C1 segment of cervical spinal cord (tissue), 14 donors: ENCODE measurements at places on chromosomes 2 and 18.
A peak's percentile ranks its signal among the peaks of the same experiment; 100 is the strongest.

GRCh38 chr2:167940346-167940725 is 307.1 kb downstream of the STK39 start:
- no peak for DNase-seq

DNA sequence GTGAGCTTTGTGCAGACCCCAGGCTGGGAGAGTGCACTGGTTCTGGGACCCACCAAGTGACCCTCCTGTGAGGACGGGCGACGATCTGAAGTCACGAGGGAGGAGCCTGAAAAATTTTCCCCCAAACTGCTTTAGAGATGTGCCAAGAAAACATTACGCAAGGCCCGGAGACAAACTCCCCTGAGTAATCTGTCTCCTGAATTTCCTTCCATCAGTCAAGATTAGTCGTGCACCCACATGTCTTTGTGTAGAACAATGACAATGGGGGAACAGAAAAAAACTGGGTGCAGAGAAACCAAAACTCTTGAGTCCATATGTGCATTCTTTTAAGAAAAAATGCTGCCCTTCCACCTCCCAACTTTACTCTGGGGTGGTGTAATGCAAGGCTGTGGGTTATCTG is 12.6 kb upstream of the NCK2 start:
- no peak for DNase-seq

DNA sequence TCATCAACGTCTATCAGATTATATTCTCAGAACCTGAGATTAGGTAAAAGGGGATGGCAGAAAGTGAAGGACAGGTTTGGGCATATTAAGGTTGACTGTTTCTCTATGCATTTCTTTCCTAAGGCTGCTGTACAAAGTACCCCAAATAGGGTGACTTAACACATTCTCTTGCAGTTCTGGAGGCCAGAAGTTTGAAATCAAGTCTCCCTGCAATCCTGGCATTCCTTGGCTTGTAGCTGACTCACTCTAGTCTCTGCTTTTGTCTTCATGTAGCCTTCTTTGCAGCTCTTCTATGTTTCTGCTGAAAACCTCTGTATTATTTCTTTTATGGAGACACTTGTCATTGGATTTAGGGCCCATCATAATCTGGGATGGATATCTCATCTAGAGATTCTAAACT is 364.3 kb downstream of the PLCL1 start:
- DNase-seq: no peak

DNA sequence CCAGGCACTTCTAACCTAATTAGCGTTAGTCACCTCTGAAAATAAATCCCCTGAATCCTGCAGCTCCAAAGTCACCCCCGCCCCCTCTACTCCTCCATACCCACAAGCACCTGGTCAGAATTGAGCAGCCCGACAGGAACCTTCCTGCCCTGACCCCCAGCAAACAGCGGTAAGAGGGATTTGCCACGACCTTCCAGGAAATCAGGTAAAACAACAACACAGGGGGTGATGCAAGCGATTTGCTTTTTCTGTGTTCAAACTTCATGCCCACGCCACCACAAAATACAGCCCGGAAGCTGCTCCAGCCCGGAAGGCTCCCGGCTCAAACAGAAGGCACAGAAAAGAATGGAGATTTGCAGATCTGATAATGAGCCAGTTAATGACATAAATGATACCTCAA is 367.1 kb downstream of the GPD2 start:
- DNase-seq: no peak

GRCh38 chr2:227507963-227508362 is 36.0 kb downstream of the AGFG1 start:
- no peak for DNase-seq

DNA sequence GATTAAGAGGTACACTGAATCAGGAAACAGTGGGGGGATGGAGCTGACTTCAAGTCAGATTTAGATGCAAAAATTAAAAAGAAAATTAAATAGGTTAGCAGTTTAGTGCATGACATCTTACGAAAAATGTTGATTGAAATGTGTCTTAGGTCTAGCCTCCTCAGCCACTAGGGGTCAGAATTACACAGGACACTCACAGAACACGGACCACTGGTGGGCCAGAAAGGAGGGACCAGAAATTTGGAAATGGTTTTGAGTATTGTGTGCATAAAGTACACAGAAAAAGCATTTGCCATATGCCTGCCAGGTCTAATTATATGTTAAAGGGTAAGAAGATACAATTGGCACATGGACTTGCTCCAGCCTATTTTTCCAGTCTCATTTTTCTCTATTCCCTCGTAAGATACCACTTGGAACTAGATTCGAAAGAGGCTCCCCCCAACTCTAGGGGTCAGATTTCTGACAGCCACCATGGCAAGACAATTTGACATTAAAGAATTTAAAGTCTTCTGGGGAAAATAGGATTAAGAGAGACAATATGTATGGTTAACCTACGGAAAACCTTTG is 550.2 kb upstream of the SETBP1 start:
- no peak for DNase-seq

GRCh38 chr2:179561702-179562101 is 297.1 kb upstream of the SESTD1 start:
- DNase-seq: no peak

DNA sequence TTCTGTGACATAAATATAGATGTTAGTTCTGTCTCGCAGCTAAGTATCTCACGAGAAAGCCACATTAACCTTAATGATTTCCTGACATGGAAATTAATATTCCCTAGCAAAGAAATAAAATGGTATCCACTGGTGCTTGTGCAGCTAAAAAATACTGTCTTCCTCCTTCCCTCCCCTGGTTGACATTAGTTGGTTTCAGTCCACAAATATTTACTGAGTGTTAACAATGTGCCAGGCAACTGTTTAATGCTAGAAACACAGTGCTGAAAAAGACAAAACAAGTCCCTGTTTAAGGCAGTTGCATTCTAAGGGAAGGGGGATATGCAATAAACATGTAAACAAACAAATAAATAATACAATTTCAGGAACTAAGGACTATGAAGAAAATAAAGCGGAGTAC is 44.2 kb upstream of the VPS54 start:
- DNase-seq: no peak

DNA sequence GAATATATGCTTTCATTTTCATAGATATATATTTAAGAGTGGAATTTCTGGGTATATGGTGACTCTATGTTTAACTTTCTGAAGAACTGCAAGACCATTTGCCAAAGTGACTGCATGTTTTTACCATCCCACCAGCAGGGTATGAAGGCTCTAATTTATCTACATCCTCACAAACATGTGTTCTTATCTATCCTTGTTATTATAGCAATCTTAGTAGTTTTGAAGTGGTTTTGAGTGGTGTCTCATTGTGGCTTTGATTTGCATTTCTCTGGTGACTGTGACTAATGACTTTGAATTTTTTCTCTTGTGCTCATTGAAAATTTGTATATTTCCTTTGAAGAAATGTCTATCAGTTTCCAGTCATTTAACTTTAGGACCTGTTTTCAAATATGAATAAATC is 310.2 kb upstream of the NRP2 start:
- DNase-seq: no peak

- DNase-seq: no peak
These were observed 215.3 kb upstream of the CDH19 start for GRCh38 chr18:66819235-66819634.

DNA sequence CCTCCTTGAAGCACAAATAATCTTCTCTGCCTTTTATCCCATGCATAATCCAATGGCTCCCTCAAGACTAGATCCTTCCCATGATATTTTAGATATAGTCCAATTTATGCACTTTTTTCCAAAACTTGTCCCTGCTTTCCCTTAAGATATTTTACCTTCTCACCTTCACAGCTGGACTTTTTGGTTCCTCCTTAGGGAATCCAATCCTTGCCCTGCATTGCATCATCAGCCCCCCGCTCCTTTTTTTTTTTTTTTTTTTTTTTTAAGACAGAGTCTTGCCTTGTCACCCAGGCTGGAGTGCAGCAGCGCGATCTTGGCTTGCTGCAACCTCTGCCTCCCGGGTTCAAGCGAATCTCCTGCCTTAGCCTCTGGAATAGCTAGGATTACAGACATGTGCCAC is 250.6 kb downstream of the DOK6 start:
- no peak for DNase-seq

DNA sequence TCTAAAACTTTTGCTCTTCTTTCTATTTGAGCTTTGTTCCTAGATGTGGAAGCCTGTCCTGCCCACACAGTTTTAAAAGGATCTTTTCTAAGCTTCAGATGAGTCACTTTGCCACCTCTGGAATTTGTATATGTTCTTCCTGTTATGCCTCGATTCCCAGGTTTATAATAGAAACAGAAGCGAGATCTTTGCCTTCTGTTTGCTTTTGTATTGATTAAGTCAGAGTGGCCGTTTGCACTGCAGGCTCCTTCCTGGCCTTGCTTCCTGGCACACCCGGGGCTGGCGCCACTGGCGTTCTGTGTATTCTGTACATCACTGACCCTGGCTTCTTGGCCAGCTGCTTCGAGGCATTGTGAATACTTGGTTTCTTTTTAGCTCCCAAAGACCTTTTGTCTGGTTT is 91.8 kb downstream of the MTCL1 start:
- no peak for DNase-seq

- DNase-seq: peak; percentile 28
These were observed 278.4 kb upstream of the FIGN start for GRCh38 chr2:164014068-164014731.

DNA sequence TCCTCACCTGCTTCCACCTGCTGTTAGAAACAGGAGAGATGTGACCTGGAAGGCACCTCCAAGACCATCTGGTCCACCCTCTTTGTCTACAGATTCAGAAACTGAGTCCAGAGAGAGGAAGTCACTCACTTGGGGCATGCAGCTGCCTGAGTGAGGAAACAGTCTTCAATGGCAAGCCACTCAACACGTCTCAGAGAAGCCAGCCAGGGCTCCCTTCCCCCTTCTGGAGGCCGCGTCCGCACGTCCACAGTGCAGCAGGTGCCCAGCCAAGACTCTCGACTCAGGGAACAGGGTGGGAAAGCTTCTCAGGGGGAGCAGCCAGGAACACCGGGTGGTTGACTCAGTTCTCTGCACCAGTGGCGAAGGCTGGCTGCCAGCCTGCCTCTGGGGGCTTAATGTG is 201.7 kb downstream of the BCL11A start:
- DNase-seq: no peak

DNA sequence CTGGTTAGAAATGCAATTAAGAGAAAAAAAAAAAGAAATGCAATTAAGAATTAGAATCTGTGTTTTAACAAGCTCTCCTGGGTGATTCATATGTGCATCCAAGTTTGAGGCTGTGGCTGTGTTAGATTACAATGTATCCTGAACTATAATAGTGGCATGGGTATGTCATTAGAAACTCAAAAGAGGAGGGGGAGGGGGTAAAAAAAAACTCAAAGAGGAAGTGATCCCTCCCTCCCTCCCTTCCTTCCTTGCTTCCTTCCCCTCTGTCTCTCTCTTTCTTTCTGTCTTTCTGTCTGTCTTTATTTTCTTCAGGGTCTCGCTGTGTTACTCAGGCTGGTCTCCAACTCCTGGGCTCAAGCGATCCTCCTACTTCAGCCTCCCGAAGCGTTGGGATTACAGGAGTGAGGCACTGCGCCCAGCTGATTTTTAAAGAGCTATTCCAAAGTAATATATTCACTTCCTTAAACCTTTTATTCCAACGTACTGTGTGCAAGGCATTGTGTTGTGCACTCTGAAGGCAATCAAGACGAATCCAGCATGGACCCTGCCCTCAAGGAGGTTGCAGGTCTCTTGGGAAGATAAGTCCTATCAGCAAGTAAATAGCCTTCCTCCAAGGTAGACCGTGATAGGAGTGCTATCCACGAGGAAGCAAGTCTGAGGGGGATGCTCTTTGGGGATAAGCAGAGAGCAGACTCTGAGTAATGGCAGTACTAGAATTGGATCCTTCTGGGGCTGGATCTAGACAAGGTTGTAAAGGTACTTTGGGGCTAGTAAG is 35.9 kb upstream of the MCFD2 start:
- DNase-seq: no peak

DNA sequence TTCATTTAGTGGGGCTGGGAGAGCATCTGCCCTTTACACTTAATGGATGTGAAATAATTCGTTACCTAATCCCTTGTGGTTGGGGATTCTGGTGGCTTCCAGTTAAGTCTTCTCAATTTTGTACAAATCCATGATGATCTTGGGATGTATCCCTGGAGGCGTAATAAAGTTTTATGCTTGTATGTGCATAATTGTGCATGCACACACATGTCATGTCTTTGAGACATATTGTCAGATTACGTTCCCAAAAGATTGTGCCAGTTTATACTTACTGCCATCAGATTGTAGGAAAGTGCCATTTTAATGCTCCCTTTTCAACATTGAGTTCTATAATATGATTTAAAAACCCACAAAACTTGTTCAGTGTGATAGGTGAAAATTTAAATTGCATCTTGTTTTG is 60.8 kb downstream of the CHRNA1 start:
- no peak for DNase-seq

DNA sequence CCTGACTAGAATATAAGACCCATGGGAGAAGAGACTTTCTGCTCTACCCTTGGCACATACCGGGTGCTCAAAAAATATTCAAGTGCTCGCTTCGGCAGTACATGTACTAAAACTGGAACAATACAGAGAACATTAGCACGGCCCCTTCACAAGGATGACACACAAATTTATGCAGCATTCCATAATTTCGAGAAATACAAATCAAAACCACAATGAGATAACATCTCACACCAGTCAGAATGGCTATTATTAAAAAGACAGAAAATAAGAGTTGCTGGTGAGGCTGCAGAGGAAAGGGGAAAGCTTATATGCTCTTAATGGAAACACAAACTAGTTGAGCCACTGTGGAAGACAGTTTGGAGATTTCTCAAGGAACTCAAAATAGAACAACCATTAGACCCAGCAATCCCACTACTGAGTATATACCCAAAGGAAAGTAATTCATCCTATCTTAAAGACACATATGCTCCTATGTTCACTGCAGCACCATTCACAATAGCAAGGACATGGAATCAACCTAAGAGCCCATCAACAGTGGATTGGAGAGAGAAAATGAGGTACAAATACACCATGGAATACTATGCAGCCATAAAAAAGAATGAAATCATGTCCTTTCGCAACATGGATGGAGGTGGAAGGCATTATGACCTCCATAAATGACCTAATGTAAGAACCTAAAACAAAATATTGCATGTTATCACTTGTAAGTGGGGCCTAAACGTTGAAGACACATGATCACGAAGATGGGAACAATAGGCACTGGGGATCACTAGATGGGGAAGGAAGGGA is 71.6 kb upstream of the CYP1B1 start:
- DNase-seq: no peak

DNA sequence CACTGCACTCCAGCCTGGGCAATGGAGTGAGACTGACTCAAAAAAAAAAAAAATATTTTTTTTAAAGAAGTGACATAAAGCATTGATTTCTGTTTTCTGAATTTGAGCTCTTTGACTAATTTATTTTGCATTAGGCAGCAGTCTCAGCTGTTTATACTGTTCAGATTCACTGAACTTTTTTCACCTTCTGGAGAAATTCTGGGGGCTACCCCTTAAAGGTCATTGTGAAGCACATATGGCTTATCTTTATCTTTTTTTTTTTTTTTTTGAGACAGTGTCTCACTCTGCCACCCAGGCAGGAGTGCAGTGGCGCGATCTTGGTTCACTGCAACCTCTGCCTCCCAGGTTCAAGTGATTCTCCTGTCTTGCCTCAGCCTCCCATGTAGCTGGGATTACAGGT is 12.9 kb downstream of the PHLPP1 start:
- no peak for DNase-seq
